CD8-positive, alpha-beta memory T cell (primary cell): ENCODE measurements at places on chromosomes 5 and 9. TPM values are rescaled to one million over a fixed set of nuclear protein-coding genes. Genes with fewer than 3 reads are reported as not detected.

GRCh38 chr9:34547960-34548611, 25.3 kb upstream of the ENHO start:
- H3K4me3 ChIP-seq: no peak overlapping the region
- H3K27ac ChIP-seq: no peak overlapping the region
- no peaks in the 10 kb centered on the region for H3K27me3 ChIP-seq
- H3K4me1 ChIP-seq: no peaks in the 10 kb centered on the region
- no peak for DNase-seq

TXNDC8 gene
- not detected for total RNA-seq

PLK2 gene
- 3.0 TPM for total RNA-seq

DNA sequence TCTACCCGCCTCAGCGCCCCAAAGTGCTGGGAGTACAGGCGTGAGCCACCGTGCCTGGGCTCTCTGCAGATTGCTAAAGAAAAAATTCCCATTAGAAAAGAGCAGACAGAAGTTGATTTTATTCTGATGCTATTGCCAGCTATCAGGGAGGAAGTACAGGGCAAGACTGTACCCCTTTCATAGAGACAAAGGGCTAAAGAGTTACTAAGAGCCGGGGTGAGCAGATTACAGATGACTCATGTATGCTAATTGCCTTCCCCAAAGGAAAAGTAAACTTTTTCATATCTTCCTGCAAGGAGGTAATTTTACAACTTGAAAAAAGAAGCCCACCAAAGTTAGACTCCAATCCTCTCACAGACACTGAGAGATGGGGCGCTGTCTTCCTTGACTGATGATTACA, 42.3 kb upstream of the MCTP1 start:
- H3K4me3 ChIP-seq: no peak overlapping the region
- H3K27ac ChIP-seq: no peak overlapping the region
- no peaks in the 10 kb centered on the region for H3K36me3 ChIP-seq
- no peak for DNase-seq
- H3K4me1 ChIP-seq: no peaks in the 10 kb centered on the region

TMEM171 gene
- total RNA-seq: not detected

DNA sequence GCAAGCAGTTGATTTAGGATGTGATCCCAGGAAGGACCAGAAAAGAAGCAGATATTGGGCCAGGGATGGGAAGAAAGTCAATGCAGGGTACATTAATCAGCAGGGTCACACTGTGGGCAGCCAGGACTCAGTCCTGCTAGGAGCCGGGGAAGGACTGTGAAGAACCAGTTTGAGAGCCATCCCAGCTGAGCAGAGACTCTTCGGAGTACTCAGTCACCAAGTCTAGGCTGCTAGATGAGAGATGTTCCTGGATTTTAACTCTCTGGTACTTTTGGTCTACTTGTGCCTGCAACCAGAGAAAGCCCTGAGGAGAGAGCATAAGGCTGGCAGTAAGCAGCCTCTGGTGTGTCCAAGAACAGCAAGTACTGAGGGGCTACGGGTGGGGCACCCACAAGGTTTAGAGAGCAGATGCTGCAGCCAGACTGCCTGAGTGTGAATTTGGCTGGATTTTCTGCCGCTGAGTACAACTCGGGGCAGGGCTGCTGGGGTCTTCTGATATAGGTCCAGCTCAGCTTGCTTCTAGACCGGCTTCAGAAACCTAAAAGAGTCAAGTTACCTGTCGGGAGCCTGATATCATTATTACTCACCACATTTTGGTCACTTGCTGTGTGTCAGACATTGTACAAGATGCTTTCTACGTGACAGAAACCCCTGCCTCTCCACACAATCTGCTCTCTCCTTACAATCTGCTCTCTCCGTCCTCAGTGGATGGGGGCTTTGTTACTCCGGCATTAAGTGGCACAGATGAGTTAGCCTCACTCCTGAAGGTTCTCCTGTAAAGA, 250.2 kb upstream of the GAS1 start:
- H3K4me1 ChIP-seq: no peaks in the 10 kb centered on the region
- H3K4me3 ChIP-seq: no peak overlapping the region
- H3K27ac ChIP-seq: no peak overlapping the region

IFNA21 gene
- not detected for total RNA-seq

NPR2 gene
- total RNA-seq: 5.2 TPM

GRCh38 chr9:116234081-116234480, 80.5 kb downstream of the PAPPA start:
- H3K36me3 ChIP-seq: no peaks in the 10 kb centered on the region
- DNase-seq: no peak
- H3K4me3 ChIP-seq: no peak overlapping the region
- H3K27me3 ChIP-seq: no peaks in the 10 kb centered on the region
- no peaks in the 10 kb centered on the region for H3K4me1 ChIP-seq

DNA sequence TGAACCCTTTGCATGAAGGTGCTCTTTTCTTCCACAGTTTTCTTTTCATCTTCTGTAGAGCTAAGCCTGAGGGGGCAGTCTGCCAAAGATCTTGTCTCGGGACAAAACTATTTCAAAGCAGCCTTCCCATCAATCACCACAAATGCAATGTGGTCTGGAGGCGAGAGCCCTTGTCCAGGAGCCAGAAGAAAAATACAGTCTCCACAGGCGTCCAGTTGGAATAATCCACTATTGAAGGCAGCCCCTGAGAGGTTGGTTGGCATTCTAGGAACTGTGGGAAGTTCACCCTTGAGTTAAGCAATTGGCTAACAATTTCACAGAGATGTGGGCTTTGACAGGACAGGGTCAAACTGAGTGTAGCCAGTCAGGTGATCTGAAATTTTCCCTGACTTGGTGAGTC, 72.0 kb downstream of the SEMA6A start:
- no peak overlapping the region for H3K4me3 ChIP-seq
- no peak for DNase-seq
- H3K36me3 ChIP-seq: no peaks in the 10 kb centered on the region

DMGDH gene
- total RNA-seq: not detected

GRCh38 chr9:91382298-91382697, 20.6 kb upstream of the AUH start:
- H3K4me3 ChIP-seq: no peak overlapping the region
- H3K4me1 ChIP-seq: no peaks in the 10 kb centered on the region
- no peaks in the 10 kb centered on the region for H3K36me3 ChIP-seq
- no peak overlapping the region for H3K27ac ChIP-seq

GRCh38 chr9:35646153-35646532, 4.6 kb downstream of the SIT1 start:
- peak overlapping the region; percentile 85 for H3K27ac ChIP-seq
- peaks cover 49% of the 10 kb centered on the region for H3K4me1 ChIP-seq
- H3K36me3 ChIP-seq: no peaks in the 10 kb centered on the region
- no peaks in the 10 kb centered on the region for H3K27me3 ChIP-seq

DNA sequence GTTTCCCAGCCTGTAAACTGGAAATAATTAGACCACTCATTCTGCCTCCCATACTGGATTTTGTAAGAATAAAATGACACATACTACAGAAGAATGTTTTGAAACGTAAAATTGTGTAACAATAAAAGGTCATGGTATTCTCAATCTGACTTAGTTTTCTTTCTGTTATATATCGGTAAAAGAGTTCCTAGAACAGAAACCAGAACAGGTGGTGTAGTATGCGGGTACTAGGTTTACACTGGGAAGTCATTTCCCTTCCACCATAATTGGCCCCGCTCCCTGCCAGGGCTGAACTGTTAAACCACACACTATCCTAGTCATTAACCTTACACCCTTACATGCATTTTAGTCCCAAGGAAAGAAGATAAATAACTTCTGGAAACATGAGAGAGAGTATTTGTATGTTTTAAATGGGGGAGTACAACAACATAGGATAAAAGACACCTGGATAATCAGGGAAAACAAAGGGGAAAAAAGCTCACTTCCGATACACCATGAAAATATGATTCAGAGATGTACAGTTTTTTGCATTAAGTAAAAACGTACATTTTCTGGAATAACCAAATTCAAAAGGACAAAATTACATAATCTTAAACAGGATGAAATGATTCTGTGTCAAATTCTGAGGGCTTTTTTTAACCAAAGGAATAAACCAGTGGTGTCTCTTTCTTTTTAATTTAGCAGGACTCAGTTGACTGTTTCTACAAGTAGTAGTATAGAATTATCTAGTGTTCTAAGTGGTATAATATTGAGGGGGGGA, 199.7 kb downstream of the GLIS3 start:
- H3K27ac ChIP-seq: no peak overlapping the region
- H3K36me3 ChIP-seq: no peaks in the 10 kb centered on the region
- no peaks in the 10 kb centered on the region for H3K4me1 ChIP-seq
- DNase-seq: no peak
- no peak overlapping the region for H3K4me3 ChIP-seq
- H3K27me3 ChIP-seq: no peaks in the 10 kb centered on the region

SHOC1 gene
- not detected for total RNA-seq
